ENCODE measurements at places on chromosomes 16 and 17.

DNA sequence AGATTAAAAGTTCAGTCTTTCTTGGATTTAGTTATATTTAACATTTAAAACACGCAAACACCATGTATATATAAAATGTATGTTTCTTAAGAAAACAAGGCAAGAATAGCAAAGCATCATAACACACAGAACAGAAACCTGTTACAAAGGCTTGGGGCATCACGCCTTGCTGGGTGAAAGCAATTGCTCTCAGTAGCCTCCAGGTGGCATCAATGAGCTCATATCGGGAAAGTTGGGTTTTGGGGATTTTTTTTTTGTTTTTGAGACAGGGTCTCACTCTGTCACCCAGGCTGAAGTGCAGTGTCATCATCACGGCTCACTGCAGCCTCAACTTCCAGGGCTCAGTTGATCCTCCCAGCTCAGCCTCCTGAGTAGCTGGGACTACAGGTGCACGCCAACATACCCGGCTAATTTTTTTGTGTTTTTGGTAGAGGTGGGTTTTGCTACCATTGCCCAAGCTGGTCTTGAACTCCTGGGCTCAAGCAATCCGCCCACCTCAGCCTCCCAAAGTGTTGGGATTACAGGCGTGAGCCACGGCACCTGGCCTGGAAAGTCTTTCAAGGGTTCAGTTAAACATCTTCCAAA lies 56.9 kb downstream of the CYB5D2 start:
- peak; percentile 48 for DNase-seq

DNA sequence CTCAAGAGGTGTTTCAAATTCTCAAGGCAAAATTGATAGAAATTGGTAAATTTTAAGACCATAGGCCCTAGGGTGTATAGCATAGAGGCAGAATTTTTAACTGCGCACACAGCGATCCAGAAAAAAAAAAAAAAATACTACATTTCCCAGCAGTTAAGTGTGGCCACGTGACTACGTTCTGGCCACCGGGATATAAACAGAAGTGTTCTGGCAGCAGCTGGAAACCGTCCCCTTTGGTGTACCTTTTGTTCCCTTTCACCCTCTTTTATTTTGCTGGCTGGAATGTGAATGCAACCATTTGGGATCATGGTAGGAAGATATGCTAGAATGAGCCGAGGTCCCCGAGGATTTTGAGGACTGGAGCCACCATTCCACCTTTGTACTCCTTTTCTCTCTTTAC lies 52.7 kb upstream of the AKAP1 start:
- no peak for DNase-seq

GRCh38 chr17:48160177-48161081 lies 52.9 kb downstream of the SNX11 start:
- DNase-seq, result no peak

DNA sequence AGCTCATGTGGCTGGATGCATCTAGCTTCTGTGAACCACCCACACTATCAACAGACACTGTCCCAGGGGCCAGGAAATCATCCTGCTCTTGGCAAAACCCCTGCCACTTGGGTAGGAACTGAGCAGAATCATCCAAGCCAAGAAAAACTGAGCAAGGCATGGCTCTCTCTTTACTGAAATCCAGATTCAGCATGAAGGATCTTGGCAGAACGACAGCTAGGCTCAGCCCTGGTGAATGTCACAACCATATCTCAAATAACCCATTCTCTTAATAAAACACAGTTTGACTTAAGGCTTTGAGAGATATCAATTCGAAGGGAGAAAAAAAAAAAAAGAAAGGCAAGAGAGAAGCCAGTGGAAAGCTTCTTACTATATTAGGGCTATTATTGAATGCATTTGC lies 72.2 kb downstream of the MAF start:
- no peak for DNase-seq

- DNase-seq, result no peak
Observed at GRCh38 chr16:79519448-79519847, 81.1 kb downstream of the MAF start.

GRCh38 chr17:7354262-7354843 lies 603 bp upstream of the TMEM95 start:
- peak; percentile 21 for DNase-seq

DNA sequence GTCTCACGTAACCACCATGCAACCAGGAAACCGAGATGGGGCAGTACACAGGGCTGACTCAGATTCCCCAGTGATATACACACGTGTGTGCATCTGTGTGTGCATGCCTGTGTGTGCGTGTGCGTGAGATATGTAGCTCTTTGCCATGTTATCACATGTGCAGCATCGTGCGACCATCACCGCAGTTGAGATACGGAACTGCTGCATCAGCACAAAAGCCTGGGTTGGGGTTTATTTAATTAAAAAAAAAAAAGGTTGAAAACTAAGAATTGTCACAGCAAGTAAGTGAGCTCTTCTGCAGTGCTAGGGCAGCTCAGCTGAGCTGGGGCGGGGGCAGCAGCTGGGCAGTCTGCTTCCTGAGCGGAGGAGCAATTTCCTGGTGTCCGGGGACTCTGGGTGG lies 152.5 kb downstream of the RBFOX3 start:
- no peak for DNase-seq

GRCh38 chr16:84989749-84990620 lies 21.4 kb downstream of the ZDHHC7 start:
- no peak for DNase-seq

DNA sequence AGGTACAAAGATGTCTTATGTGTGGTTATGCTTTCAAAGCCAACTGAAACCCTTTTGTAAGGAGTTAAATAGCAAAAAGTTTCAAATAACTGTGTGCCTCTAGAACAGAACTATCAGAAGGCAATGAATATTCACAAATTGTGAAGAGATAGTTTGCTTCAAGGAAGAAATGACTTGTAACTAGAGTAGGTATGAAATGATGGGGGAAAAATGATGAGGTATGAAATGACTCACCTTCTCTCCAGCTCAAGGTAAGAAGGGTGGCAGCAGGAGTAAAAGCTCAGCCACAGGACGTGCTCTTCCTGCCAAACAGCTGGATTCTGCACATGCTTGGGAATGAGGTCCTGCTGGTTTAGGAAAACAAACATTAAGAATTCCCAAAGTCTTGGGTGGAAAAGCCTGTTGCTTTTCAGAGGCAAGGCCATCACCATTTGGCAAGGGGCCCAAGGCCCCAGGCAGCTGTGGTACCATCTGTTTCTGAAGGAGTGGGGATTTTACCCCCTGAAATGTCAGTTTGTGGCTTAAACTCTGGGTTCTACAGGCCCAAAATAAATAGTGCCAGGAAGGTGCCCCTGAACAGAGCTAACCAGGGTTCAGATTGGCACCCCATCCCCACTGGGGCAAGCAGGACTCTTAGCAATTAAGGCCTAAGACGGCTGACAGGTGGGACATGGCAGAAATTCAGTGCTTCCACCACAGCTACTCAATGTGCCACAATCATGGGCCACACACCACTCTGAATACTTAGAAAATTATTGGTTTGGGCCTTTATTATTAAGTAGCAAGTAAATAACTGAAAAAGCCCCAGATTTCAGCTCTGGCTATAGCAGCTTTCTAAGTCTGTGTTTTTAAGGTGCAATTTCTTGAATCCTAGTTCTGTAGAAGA lies 13.3 kb downstream of the HERPUD1 start:
- DNase-seq, result no peak

DNA sequence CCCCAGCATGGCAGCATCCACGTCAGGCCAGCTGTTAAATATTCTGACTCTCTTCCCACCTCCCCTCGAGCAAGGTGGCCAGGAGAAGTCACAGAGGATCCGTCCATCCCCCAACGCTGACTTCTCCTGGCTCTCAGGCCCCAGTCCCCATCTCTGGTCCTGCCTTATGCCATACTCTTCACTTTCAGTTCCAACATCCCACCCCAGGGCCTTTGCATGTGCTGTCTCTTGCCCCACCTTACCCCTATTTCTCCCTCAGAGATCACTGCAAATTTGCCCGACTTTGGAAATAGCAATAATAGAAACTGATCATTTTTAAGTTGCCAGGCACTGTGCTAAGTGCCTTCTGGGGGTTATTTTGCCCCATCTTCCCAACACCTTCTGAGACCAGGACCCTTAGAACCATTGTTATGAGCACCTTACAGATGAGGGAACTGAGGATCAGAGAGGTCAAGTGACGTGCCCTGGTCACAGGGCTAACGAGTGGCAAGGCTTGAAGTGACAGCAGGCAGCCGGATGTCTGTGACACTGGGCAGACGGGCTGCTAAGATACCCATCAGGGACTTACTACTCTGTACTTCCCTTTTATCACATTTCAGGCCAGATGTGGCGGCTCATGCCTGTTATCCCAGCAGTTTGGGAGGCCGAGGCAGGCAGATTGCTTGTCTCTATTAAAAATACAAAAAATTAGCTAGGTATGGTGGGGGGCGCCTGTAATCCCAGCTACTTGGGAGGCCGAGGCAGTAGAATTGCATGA lies 17.7 kb downstream of the HID1 start:
- DNase-seq, result no peak

DNA sequence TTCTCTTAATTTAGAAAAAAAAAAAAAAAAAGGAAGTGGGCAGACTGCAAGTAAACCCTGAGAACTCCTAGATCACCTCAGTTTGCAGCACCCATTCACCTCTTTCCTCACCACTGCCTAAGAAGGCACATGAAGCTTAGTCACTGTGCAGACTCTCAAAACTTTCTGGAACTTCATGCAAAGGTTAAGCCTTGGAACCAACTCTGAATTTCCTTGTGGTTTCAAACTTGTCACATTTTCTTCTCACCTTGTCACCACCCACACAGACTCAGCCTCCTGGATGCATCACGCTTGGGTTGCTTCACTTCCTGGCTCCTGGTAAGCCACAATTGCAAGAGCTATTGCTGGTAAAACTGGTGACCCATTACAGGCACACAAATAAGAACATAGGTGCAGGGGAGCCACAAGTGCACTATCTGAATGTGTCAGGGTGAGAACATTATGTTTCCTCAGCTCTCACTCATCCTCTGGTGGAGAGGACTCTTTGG lies 15.0 kb upstream of the CPD start:
- peak; percentile 60 for DNase-seq

DNA sequence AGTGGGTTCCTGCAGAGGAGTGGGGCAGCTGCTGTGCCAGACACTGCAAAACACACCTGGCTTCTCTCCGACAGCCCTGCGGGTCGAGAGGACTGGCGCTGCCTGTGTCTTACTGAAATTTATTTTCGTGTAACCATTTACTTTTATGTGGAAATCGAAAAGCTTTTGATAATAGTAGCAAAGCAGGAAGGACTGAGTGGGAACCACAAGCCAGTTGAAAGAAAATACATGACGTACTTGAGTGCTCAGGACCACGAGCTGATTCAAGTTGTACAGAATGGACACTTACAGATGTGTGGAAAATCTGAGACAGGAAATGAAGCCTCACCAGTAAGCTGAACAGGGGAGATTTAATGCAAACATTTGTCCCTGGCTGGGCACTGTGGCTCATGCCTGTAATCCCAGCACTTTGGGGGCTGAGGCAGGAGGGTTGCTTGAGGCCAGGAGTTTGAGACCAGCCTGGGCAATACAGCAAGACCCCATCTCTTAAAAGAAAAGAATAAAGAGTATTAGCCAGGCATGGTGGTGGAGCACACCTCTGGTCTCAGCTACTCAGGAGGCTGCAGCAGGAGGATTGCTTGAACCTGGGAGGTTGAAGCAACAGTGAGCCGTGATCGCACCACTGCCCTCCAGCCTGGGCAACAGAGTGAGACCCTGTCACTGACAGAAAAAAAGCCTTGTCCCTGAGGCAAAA lies 11.3 kb upstream of the RPL13 start:
- no peak for DNase-seq

DNA sequence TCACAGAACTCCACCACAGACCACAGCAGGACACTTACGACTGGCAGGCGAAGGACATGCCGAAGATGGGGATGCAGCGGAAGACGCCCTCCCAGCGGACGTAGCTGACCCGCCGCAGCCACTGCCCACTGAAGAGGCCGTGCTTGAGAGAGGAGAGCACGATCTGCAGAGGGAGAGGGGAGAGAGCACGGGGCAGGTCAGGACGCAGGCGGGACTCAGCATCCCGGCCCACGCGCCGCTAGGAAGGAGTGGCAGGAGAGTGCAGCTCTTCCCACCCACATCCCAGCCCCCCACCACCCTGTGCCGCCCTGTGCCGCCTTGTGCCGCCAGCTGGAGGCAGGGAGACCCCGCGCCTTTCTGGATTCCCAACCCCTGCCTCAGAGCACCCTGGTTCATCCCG lies 14.5 kb downstream of the SLC38A10 start:
- DNase-seq, result no peak

DNA sequence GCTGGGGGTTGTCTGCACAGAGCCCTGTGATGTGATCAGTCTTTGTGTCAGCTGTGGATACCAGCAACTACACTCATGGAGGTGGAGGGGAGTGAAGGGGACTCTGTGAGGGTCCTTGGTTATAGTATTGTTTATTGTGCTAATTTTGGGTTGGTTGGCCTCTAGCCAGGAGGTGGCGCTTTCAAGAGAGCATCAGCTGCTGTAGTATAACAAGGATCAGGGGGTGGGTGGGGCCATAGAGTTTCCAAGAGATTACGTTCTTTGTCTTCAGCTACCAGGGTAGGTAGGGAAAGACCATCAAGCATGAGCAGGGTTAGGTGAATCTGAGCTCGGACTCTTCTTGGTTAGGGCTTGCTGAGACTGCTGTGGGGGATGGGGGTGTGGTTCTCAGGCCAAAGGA lies 97.1 kb upstream of the HS3ST3A1 start:
- DNase-seq, result no peak

DNA sequence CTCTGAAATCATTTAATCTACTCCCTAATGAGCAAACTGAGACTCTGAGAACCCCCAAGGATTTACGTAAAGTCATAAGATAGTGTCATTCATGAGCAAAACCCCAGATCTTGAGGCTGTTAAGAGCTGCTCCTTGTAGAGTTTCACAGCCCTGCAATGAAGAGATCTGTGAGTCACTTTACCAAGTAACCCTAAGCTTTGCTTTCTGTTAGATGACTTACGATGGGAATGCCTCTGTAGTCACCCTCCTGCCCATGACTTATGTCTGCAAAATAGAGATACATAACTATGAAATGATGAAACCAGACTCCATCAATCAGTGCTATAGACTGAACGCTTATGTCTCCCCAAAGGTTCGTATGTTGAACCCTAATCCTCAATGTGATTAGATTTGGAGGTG lies 117.7 kb downstream of the HS3ST3A1 start:
- DNase-seq, result no peak

GRCh38 chr17:62595484-62595883 lies 32.0 kb upstream of the MRC2 start:
- no peak for DNase-seq
